ENCODE measurements at places on chromosomes 6 and 20. TPM values are rescaled to one million over a fixed set of nuclear protein-coding genes. Genes with fewer than 3 reads are reported as not detected.
A peak's percentile ranks its signal among the peaks of the same experiment; 100 is the strongest.

JPH2 gene
- total RNA-seq: 15.5 TPM

GLP1R gene
- total RNA-seq: not detected

MYT1 gene
- 0.29 TPM for total RNA-seq

- DNase-seq: peak; percentile 68
- no peaks in the 10 kb centered on the region for H3K4me1 ChIP-seq
- no peak overlapping the region for H3K4me3 ChIP-seq
- H3K27me3 ChIP-seq: peaks cover 17% of the 10 kb centered on the region
- H3K27ac ChIP-seq: no peak overlapping the region
- H3K36me3 ChIP-seq: no peaks in the 10 kb centered on the region
These were observed 31.7 kb upstream of the CST1 start for GRCh38 chr20:23782366-23782983.

- H3K27ac ChIP-seq: no peak overlapping the region
- H3K4me3 ChIP-seq: no peak overlapping the region
- no peaks in the 10 kb centered on the region for H3K27me3 ChIP-seq
- no peaks in the 10 kb centered on the region for H3K4me1 ChIP-seq
These were observed 117.9 kb upstream of the THBS2 start for GRCh38 chr6:169371344-169372127.

DNA sequence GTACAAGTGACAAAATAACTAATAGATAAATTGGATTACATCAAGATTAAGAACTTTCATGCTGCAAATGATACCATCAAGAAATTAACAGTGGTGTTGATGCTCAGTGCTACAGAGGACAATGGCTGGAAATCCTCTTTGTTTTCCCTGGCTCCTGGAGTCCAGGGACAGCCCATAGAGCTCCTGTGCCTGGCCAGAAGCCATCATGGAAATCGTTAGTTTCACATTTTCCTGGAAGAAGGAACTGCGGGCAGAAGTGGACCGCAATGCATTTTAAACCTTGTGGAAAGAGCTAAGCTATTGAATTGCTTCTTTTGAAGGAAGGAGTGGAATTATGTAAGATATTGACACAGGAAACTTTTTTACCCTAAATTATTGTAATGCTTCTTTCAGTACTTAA, 276.0 kb downstream of the GJA1 start:
- no peak for DNase-seq
- H3K4me1 ChIP-seq: no peaks in the 10 kb centered on the region
- no peaks in the 10 kb centered on the region for H3K27me3 ChIP-seq
- no peak overlapping the region for H3K27ac ChIP-seq
- no peaks in the 10 kb centered on the region for H3K36me3 ChIP-seq

DNA sequence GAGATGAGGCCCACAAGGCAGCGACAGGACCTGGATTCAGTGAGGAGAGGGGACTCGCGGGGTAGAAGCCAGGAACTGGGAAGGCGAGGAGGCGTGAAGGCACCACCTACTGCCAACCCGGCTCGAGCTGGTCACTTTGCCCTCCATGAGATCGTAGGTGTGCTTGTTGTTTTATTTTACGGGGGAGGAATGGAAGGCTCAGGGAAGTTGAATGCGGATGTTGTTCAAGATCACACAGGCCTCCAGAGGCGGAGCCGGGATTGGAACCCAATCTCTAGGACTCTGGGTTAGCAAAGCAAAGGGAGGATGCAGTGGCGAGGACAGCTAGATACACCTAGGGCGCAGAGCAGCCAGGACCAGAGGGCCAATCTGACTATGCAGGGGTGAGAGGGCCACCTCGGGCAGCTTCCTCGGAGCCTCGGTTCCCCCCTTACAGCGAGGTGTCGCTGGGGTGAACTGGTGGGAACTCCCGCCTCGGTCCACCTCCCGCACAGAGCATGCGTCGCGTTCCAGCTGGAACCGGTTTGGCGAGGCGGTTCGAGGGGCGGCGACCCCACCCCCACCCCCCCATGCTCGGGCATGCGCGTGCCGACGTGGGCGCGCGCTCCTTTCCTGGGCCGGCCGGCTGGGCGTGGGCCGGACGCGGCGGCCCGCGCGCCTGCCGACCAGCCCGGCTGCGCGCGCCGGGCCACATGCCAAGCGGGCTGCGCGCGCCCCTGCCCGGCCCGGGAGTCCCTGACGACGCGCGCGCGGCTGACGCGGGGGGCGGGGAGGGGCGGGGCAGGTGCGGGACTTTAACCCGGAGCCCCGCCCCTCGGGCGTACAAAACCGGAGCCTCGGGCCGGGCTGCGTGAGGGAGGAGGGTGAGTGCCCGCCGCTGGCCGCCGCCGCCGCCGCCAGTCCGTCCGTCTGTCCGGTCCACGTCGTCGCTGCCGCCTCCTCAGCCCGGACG, 80.4 kb upstream of the MYL9 start:
- H3K27me3 ChIP-seq: no peaks in the 10 kb centered on the region
- H3K27ac ChIP-seq: peak overlapping the region; percentile 27

- peak overlapping the region; percentile 54 for H3K4me3 ChIP-seq
- no peaks in the 10 kb centered on the region for H3K27me3 ChIP-seq
- DNase-seq: peak; percentile 92
- H3K36me3 ChIP-seq: no peaks in the 10 kb centered on the region
- H3K4me1 ChIP-seq: peaks cover 35% of the 10 kb centered on the region
These were observed 43.4 kb downstream of the SLC22A3 start for GRCh38 chr6:160391419-160392116.

Data from PC-3 (cell line).